ENCODE measurements at places on chromosomes 16 and 17.

GRCh38 chr17:35018814-35019213, 38.5 kb downstream of the LIG3 start:
- DNase-seq = no peak

DNA sequence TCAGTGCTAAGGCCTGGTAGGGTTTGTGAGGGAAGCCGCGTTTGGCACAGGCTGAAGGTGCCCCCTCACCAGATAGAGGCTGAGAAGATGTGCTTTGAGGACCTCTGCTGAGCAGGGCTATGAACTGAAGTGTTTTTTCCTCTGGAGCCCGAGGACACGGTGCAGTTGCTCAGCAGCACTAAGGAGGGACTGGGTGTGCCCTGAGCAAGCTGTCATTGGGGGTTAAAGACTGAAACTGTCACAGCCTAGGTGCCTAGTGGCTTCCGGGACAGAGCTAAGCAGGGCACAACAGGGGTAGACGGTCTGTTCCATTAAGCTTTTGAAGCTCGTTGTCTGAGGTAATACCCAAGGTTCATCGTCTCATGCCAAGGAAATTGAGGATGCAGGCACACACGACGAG, 24.8 kb upstream of the ASGR2 start:
- DNase-seq = no peak

DNA sequence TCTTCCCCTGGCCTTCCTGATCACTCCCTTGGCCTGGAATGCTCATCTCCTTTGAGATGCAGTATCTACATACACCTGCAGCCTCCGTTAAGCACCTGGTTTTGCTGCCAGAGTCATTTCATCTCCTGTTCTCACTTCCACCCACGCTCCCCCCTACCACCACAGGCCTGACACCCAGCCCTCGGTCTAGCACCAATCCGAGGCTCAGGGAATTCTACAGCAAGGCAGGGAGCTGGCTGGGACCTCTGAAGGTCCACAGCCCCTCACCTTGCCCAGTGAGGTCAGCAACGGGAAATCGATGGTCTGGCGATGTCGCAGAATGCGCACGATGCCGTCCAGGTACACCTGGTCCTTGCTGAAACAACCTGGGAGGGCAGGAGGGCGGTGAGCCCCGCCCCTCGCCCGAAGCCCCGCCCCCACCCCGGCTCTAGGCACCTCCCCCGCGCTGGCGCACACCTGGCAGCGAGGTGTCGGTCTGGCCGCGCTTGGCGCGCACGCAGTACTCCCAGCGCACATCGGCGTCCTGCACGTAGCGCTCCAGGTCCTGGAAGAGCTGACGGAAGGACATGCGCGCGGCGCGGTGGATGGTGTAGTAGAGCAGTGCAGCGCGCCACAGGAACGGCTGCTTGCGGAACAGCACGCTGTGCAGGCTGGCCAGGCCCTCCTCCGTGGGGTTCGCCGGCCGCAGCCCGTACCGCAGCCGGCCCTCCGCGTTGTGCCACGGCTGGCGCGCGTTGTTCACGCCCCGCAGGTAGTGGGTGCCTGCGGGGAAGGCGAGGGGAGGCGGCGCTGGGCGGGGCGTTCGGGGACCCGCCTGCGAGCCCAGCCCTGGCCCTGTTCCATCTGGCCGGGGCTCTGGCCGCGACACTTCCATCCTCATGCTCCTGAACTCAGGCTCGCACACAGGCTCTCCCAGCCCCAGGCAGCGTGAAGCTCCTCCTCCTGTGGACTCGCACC, 5.7 kb downstream of the MATCAP1 start:
- DNase-seq = no peak

- peak; percentile 9 for DNase-seq
Observed at GRCh38 chr16:84175350-84176081, 11.3 kb downstream of the TAF1C start.

DNA sequence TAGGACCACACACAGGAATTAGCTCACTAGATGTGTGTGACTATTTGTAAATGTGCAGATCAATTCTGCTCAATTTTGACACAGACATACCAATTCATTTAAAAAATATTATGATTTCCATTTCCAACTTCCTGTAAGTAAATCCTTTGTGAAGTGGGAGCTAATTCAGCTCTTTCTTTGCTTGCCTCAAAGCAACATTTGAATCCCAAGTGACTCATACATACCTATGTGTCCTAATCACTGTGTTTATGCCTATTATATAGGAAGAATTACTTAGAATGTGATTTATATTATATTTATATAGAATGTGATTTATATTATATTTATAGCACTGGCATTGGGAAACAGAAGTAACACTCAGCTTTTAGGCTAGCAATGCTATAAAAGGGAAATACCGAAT, 195.9 kb upstream of the C17orf78 start:
- DNase-seq = no peak

DNA sequence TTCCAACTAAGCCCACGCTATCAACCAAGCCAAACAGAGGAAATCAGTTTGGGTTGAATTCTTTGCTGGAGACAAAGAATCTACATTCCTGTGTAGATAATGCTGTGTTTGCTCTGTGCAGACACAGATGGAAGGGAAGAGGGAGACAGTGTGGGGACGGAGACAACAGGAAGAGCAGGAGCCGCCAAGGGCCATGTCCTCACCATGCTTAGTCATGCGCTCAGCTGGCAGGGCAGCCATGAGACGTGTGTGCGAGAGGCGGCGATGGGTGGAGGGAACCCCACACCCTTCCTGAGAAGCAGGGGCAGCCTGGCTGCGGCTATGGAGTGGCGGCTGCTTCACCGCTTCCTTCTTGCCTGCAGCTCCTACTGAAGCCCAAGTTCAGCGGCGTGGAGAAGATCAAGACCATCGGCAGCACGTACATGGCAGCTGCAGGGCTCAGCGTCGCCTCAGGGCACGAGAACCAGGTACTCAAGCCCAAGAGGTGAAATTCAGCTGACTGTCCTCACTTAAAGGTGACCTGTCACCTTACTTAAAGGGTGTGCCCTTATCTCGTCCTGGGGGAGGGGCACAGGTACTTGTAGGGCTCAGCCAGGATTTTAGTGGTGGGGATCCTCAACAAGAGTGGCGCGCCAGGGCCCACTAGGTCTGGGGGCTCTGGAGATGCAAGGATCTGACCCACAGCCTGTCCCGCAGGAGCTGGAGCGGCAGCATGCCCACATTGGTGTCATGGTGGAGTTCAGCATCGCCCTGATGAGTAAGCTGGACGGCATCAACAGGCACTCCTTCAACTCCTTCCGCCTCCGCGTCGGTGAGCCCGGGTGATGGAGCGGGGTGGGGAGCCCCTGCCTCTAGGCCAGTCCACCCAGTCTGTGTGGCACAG, 47.5 kb downstream of the ADCY7 start:
- no peak for DNase-seq

- DNase-seq = no peak
Observed at GRCh38 chr16:51374346-51374745, 223.3 kb upstream of the SALL1 start.

- peak; percentile 18 for DNase-seq
Observed at GRCh38 chr16:88784074-88784855, 755 bp downstream of the PIEZO1 start.

- DNase-seq = no peak
Observed at GRCh38 chr17:57732062-57732461, 13.0 kb downstream of the CCDC182 start.

GRCh38 chr17:57045868-57046704, 39.0 kb upstream of the AKAP1 start:
- no peak for DNase-seq

GRCh38 chr16:49754495-49755312, 101.2 kb downstream of the ZNF423 start:
- DNase-seq = no peak

GRCh38 chr16:56370875-56371659, 54.3 kb downstream of the AMFR start:
- DNase-seq = no peak

DNA sequence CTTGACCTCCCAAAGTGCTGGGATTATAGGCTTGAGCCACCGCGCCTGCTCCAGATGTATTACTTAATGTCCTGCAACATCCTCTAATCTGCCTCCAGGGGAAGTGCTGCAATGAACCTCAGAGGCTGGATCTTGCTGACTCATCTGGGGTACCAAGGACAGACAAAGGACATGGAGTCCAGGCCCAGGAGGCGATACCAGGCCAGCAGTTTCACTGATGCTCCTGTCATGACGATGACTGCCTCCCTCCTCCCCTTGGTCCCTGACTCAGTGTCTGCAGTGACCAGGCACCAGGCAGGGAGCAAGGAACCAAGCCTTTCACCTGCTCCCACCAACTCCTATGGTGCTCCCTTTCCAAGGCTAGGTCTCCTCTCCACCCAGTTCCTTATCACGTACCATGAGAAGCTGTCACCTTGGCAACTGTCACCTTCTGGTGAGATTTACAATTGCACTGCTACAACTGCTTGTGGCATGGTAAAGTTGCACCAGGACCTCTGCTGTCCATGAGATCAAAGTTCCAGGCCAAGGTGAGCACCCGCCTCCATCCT, 21.6 kb upstream of the PHOSPHO1 start:
- no peak for DNase-seq

DNA sequence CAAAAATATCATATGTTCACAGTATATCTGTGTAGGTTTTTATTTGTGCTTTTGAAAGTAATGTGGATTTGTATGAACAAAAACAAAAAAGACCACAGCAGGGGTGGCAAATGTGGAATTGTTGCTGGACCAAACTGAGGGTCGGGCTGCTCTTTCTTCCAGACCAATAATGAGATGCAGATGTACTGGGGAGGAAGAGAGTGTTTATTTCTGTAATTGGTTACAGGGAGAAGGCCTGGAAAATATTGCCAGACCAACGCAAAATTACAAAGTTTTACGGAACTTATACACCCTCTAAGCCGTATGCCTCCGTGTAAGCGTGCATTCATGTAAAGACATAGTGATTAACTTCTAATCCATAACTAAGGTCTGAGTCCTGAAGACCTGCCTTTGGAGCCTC, 353.9 kb upstream of the C16orf82 start:
- DNase-seq = no peak

- DNase-seq = no peak
Observed at GRCh38 chr17:79668344-79669250, 57.7 kb upstream of the RBFOX3 start.

DNA sequence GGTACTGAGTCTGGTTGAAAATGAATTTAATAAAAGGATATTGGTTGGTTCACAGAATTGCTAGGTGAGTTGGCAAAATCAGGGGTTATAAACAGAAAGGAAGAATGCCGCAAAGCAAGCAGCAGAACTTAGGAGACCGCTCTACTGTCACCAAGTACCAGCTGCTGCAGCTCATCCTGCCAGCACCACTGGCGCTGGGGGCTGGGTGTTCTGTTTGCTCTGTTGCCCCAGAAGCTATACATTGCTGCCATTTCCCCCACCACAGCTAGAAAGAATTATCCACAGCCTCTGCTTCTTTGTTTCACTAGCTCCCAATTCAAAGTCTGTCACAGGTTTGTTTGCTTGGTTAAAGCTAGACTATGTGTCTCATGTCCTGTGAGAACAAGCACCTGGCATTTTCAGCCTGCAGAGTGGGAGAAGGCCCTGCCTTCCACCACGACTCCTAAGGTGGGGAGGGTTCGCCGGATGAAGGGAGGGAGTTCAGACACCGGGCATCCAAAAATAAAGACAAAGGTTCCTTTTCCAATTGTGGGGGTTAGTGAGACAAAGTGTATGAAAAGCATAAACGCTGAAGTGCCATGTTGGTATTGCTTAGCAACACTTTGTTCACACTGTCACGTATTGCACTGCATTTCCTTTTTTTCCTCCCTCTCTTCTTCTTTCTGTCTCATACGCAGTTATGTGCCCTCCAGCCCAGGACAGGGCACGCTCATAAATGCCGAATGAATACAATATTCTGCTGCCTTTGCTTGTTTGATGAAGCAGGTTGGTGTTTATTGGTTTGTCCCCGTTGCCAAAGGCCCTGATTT, 9.6 kb upstream of the CPD start:
- no peak for DNase-seq

DNA sequence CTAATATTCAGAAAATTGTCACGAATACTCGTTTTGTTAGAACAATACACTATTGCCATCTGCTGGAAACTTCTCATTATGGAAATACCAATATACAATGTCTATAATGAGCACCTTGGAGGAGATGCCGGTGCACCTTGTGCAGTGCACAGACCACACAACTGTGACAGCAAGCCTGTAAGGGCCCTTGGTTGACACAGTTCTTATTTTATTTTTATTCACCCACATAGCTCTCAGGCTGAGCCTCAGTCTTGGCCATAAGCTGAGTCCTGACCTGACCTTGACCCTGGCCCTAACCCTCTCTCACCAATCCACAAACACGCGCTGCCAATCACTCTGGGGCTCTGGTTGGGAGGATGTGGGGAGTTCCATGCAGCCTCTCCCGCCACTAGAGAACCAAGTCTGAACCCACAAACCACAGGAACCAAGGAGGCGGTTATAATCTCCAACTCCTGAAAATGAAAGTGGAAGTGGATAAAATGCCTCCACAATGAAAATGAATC, 7.6 kb downstream of the AIPL1 start:
- no peak for DNase-seq

DNA sequence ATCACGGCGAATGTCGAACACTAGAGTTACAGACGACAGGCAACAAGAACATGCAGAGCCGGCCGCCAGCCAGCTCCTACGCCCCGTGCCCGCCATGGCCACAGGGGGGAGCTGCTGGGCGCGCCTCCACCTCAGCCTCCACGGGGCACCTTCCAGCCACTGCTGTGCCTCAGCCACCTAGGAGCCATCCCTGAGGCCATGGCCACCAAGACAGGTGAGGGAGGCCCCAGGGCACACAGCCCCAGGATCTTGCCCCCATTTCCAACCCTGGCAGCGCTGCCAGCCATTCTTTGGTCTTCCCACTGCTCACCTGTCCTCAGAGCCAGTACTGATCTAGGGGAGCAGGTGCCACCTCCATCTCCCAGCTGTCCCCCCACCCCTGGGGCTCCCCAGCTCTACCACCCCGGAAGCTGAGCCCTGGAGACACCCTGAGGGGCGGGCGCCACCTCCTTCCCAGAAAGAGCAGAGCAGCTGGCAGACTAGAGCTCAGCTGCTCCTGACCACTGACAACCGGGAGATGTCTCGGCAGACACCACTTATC, 11.8 kb downstream of the GNPTG start:
- no peak for DNase-seq

DNA sequence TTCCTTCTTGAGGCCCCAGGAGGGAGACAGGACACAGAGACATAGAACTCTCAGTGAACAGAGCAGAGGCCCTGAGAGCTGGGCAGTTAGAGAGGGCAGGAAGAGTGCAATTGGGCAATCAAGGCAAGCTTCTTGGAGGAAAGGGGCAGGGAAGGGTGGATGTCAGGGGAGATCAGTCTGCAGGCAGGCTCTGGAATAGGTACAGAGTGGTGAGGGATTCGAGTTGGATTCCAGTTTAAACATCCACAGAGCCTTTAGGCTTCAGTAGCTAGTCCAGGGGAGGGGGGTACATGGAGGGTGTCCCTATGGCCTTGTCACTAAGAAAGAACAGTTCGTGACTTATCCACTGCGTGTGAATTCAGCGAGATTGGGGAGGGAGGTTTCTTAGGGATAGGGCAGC, 2.0 kb downstream of the PYY start:
- no peak for DNase-seq

All from nucleus accumbens (tissue), 56 donors.